ENCODE measurements at places on chromosomes 6 and 20.

GRCh38 chr20:13567663-13568062, 71.1 kb downstream of the TASP1 start:
- DNase-seq = no peak

DNA sequence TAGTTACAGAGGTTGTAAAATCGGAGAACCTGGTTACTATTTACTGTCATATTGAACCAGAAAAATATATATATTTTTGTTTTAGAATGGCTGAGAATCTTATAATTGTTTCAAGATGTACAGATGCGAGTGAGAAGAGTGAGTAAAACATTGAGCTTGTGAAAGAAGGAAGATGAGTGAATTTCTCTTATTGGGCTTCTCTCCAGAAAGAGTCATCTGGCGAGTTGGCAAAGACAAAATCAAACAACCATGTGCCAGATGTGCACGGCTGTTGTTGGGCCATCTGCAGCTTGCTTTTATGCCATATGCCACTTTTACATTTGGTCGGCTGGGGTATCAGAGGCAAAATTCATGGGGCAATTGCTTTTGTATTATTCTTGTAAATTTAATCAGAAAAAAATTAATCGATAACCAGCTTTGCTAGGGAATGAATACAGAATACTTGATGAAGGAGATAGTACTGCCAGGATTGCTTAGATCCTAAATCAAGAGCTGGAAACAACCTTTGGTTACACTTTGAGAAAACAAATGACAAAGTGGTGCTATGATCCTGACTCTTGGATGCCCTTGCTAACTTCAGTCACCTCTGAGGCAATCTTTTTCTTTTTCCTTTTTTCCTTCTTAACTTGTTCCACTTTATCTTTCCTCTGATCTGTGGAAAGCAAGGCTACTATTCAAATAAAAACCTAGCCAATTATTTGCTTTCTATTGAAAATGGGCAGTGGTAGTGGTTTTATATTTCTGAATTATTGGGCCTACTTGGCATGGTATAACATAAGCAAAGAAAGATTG, 97.1 kb upstream of the GRIK2 start:
- no peak for DNase-seq

- DNase-seq = no peak
Observed at GRCh38 chr6:46380152-46380807, 111.0 kb downstream of the RCAN2 start.

GRCh38 chr6:37784585-37784967, 35.0 kb upstream of the ZFAND3 start:
- no peak for DNase-seq

GRCh38 chr6:137800762-137801161, 66.3 kb upstream of the TNFAIP3 start:
- DNase-seq = no peak

DNA sequence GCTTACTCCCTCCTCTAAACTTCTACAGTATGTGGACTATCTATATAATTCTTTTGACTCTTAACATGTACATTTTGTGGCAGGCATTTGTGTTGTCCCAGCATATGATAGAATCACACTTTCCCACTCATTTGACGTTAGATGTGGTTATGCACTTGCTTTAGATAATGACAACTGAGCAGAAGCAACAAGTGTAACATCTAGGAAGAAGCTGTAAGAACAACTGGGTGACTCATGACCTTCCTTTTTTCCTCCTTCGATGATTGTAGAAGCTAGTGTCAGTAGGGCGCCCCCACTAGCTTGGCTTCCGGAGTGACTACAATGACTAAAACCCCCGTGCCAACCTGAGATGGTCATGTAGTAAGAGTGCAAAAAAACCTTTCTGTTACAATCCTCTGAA, 74.6 kb upstream of the CEP85L start:
- DNase-seq = no peak

DNA sequence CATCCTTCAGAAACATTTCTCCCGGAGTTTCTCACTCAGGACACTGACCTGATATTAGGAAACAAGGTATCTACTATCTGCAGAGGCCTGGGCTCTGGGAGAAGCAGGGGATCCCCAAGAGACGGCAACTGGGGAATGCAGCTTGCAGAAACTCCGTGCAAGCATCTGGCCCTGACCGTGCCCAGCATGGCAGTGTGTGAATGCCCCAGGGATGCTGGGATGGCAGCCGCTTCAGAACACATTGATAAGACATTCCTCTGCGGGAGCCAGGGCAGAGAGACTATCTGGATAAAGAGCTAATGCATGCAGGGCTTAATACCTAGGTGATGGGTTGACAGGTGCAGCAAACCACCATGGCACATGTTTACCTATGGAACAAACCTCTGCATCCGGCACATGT, 55.4 kb downstream of the NFATC2 start:
- DNase-seq = no peak

GRCh38 chr6:82144852-82145340, 102.6 kb downstream of the IBTK start:
- no peak for DNase-seq

- DNase-seq = peak; percentile 76
Observed at GRCh38 chr20:37911838-37912281, 8.9 kb downstream of the VSTM2L start.

GRCh38 chr6:24255676-24256075, 102.2 kb downstream of the DCDC2 start:
- DNase-seq = no peak

DNA sequence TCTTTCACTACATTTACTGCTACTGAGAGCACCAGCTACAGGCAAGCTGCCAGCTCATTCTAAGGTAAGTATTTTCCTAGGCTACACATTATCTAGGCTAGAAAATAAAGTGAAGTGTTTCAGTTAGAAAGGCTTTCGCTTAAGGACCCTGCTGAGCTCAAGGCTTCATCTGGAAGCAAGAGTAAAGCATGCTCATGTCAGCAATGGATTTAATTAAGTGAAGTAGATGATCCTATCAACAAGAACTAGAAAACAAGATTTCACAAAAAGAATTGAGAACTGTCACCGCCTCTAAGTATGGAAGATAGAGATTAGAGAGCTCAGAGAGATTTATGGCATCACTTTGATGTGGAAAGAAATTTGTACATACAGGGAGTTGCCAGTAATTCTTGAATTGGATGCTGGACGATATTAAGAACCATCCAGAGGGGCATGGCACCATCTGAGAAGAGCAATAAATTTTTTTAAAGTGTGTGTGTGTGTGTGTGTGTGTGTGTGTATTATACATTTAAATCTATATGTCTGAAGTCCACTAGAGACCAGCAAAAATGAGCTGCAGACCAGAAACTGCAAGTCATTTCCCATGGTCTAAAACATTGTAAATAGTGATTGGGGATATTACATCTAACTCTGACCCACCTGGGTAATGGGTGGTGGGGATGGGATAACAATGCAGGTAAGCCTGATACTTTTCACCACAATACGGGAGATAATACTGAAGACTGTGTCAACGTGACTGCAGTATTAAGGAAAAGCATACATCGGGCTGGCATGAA, 105.2 kb upstream of the MAP7 start:
- no peak for DNase-seq

DNA sequence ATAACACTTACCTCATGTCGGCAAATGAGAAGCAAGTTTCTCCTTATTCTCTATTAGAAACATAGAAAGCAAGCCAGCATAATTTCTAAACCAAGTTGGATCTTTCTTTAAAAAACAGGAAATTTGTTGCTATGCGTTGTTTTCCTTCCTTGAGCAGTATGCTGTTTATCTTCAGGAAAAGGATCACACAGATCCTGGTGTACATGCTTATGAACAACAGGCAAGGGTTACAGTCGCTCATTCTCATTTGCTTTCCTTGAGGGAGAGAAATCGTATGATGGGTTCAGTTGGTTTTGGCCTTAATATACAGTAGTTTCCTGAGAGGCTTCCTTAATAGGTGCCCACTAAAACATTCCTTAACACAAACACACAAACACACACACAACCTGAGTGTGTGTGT, 118.8 kb downstream of the FYN start:
- DNase-seq = no peak

GRCh38 chr6:87913974-87914373, 133.7 kb upstream of the SPACA1 start:
- no peak for DNase-seq

- no peak for DNase-seq
Observed at GRCh38 chr20:23686046-23686750, 2.6 kb downstream of the CST4 start.

- no peak for DNase-seq
Observed at GRCh38 chr6:124924333-124924759, 37.9 kb upstream of the RNF217 start.

GRCh38 chr6:144418959-144419545, 133.9 kb downstream of the UTRN start:
- no peak for DNase-seq

- DNase-seq = no peak
Observed at GRCh38 chr20:29740951-29741593, 1516.4 kb upstream of the DEFB115 start.

DNA sequence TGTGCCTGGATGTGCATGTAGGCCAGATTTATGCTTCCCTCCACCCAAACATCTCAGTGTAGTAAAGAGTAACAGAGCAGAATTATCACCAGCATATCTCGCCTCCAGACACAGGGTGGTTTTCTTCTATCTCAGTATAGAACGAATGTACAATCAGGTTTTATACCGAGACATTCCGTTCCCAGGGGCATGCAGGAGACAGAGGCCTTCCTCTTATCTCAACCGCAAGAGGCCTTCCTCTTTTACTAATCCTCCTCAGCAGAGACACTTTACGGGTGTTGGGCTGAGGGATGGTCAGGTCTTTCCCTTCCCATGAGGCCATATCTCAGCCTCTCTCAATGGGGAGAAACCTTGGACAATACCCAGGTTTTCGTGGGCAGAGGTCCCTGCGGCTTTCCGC, 36.4 kb upstream of the MC3R start:
- no peak for DNase-seq

- no peak for DNase-seq
Observed at GRCh38 chr6:27940766-27941165, 16.3 kb upstream of the OR2B6 start.

GRCh38 chr6:38801305-38801704, 86.2 kb downstream of the DNAH8 start:
- no peak for DNase-seq

GRCh38 chr6:109472132-109472995, 10.7 kb downstream of the ZBTB24 start:
- DNase-seq = no peak

- DNase-seq = no peak
Observed at GRCh38 chr6:53311586-53311935, 37.2 kb downstream of the ELOVL5 start.

- no peak for DNase-seq
Observed at GRCh38 chr6:47202644-47203205, 107.0 kb downstream of the TNFRSF21 start.

DNA sequence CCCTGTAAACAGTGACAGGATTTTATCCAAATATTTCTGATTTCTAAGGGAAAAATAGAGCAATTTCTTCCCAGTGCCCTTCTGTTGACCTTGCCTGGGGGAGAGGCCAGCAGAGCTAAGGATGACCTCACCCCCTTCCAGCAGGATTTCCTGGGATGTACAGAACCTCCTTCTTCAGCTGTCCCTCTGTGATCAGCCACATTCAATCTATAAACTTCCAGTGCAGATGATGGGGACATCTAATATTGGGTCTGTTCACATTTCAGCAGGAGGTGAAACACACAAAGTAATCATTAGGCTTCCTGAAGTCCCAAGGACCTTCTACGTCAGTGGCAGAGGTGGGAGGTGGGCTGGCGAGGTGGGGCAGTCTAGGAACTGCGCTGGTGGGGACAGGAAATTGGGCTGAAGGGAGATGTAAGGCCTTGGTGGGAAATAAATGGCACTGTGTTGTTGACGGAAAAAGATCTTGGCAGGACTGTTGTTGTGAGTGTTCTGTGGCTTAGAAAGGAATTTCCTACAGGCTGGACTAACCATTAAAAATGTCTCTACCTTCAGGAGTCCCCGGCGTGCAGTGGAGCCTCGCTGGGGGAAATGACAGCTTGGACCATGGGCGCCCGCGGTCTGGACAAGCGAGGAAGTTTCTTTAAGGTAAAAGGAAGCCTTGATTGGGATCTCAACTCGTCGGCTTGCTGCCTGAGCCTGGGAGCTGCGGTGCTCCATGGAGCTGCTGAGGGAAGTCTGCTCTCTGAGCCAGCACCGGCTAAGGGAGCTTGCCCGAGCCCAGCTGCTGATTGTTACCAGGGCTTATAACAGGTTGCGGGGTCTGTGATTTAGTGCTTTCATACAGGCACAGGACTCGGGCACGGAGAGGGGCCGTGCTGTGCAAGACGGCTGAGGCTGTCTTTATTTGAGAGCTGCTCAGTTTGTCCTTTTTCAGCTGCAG, 127.9 kb upstream of the NAA20 start:
- no peak for DNase-seq

GRCh38 chr6:42001506-42001905, 48.8 kb upstream of the TAF8 start:
- DNase-seq = no peak

GRCh38 chr20:41483553-41483930, 116.9 kb upstream of the EMILIN3 start:
- no peak for DNase-seq

- DNase-seq = no peak
Observed at GRCh38 chr6:51857134-51857533, 230.3 kb downstream of the PKHD1 start.

GRCh38 chr6:53568776-53569616, 24.1 kb upstream of the GCLC start:
- DNase-seq = no peak

GRCh38 chr6:101666256-101666655, 272.7 kb downstream of the GRIK2 start:
- DNase-seq = no peak

- no peak for DNase-seq
Observed at GRCh38 chr6:152142105-152142504, 334.6 kb downstream of the ESR1 start.

- DNase-seq = no peak
Observed at GRCh38 chr20:63536241-63536977, 767 bp downstream of the PTK6 start.

DNA sequence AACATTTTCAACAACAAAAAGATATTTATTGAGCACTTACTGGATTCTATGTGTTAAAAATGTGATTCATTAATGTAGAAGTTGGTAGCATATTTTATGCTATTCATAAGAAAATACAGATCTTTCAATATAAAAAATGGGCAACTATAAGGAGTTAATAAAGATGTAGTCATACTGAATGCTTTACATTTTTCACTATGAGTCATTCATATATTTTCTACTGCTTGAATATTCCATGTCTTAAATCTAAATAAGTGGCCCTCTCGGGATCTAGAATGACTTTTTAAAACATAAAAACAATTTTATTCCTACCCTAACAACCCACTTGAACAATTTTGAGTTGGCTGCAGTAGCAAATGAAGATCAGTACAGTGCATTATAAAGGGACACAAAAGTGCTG, 362.1 kb downstream of the PHF3 start:
- no peak for DNase-seq

DNA sequence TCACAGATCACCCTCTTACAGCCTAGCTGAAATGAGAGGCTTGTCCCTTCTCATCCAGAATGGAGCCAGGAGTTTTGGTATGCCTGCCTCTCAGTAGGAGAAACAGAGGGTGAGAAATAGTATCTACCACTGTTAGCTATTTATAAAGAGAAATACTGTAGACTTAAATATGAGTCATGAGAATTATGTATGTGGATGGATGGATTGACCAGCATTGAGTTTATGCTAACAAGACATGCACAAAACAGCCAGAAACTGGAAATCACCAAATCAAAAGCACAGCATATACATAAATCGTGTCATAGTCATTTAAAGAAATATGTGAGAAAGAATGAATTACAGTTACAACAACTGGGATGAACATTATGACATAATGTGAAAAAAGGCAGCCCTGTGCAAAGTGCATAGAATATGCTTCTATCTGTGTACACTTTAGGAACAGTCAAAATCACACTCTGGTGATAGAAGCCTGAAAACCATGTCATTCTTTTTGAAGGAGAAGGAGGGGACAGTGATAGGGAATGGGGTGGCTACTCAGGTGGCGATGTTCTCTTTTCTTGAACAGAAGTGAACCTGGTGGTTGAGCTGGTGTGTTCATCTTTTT, 79.8 kb upstream of the KIF25 start:
- no peak for DNase-seq

All from HAP-1 (cell line).